Bladder microvascular endothelial cell (primary cell): ENCODE measurements at places on chromosomes 12 and 14. TPM values are rescaled to one million over a fixed set of nuclear protein-coding genes. Genes with fewer than 3 reads are reported as not detected.

AVPR1A gene
- total RNA-seq, result not detected in 2 replicates

FAM186B gene
- total RNA-seq, result under 0.01 and 0.06 TPM in 2 replicates

VRTN gene
- total RNA-seq, result not detected in 2 replicates

REP15 gene
- 0.97 and 12.6 TPM in 2 replicates for total RNA-seq

IFI27 gene
- 263 and 857 TPM in 2 replicates for total RNA-seq

AQP6 gene
- total RNA-seq, result not detected in 2 replicates

GZMB gene
- not detected in 2 replicates for total RNA-seq

GARIN6 gene
- not detected in 2 replicates for total RNA-seq

ACVR1B gene
- 8.1 and 18.4 TPM in 2 replicates for total RNA-seq

MTHFD1 gene
- total RNA-seq, result 45.8 and 70.4 TPM in 2 replicates

CMKLR1 gene
- total RNA-seq, result under 0.01 TPM in 1 of 2 replicates, not detected in the other

TMED8 gene
- total RNA-seq, result 5.7 and 12.5 TPM in 2 replicates

TMEM30B gene
- total RNA-seq, result under 0.01 and 0.19 TPM in 2 replicates

FLRT2 gene
- 10.4 and 531 TPM in 2 replicates for total RNA-seq

AGAP2 gene
- under 0.01 and 0.06 TPM in 2 replicates for total RNA-seq

SLC35F4 gene
- not detected in 2 replicates for total RNA-seq

CLEC2A gene
- not detected in 2 replicates for total RNA-seq

OR2AP1 gene
- not detected in 2 replicates for total RNA-seq

LPAR5 gene
- total RNA-seq, result not detected in 2 replicates

HOXC13 gene
- total RNA-seq, result not detected in 2 replicates

KLHDC1 gene
- 1.3 and 2.8 TPM in 2 replicates for total RNA-seq

SOAT2 gene
- total RNA-seq, result not detected in 2 replicates

KIF5A gene
- total RNA-seq, result 0.06 TPM in 1 of 2 replicates, not detected in the other

STAT2 gene
- total RNA-seq, result 52.9 and 88.8 TPM in 2 replicates

FITM1 gene
- total RNA-seq, result 0.13 TPM in 1 of 2 replicates, not detected in the other

ING4 gene
- total RNA-seq, result 27.2 and 43.3 TPM in 2 replicates

VTI1B gene
- 37.6 and 67.3 TPM in 2 replicates for total RNA-seq

TAS2R10 gene
- 0.16 and 0.76 TPM in 2 replicates for total RNA-seq

OTX2 gene
- total RNA-seq, result not detected in 2 replicates

TRPV4 gene
- total RNA-seq, result 0.49 and 1.9 TPM in 2 replicates

SOCS2 gene
- 57.4 and 89.5 TPM in 2 replicates for total RNA-seq

ACVRL1 gene
- 413 and 443 TPM in 2 replicates for total RNA-seq

IKBIP gene
- 35.4 and 39.5 TPM in 2 replicates for total RNA-seq

FAM181A gene
- total RNA-seq, result not detected in 2 replicates
